ENCODE measurements at places on chromosomes 6 and 20.

DNA sequence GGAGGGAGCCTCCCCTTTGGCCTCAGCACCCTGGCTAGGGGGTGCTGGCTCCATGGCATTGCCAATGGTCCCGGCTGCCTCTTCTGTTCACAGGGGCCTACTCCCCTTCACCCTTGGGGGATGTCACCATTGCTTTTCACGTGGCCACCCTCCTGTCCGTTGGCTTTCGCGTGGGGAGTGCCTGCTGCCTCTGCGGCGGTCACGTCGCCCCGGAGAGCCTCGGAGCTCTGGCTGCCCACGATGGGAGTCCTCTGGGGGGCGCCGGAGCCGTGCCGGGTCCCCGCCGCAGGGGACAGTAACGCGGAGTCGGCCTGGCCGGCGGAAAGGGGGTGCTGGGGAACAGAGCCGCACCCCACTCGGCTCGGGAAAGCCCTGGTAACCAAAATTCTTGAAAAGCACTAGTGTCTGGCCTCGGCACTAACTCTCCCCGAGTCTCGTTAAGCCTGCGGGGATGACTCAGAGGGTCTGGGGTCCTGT, 661 bp upstream of the HEBP2 start:
- peak; percentile 69 for DNase-seq

DNA sequence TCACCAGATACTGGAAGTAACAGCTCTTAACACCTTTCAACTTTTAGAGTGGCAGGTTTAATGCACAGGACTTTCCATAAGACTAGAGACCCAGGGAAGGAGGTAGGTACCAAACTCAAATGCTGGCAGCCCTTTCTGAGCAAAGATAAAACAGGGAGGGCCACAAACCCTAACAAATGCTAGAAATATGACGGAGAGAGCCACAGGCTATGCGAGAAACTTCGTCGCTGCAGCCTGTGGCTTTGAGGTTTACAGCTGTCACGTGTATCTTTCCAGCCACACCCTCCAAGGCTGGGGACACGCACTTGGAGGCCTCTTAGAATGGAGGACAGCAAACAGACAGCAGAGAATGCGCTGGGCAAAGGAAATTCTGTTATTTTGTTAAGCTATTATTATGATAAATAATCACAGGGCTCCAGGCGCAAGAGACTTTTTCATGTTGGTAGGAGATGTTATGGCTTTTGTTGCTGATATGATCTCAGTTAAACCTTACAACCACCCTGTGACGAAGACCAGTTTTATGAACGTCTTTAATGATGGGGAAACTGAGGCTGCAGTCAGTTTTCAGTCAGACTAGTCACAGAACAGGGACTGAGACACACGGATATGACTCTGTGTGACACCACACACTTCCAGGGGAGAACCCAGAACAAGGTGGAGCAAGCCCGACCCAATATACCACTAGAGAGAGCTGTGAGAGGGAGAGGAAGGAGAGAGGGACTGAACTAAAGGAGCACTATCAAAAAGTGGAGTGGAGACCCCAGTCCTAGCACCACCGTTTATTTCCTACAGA, 2.0 kb downstream of the TRAM2 start:
- peak; percentile 94 for DNase-seq

GRCh38 chr6:27514906-27515495, 42.1 kb upstream of the ZNF184 start:
- DNase-seq: no peak

GRCh38 chr6:156347656-156348055, 429.5 kb upstream of the ARID1B start:
- peak; percentile 73 for DNase-seq

- no peak for DNase-seq
Observed at GRCh38 chr6:157751547-157752200, 71.4 kb upstream of the SNX9 start.

Data from hematopoietic multipotent progenitor cell treated with erythropoietin and hydrocortisone succinate and interleukin-3 and kit ligand, for 4 days (in vitro differentiated cells).